GM06990 (cell line): ENCODE measurements at places on chromosomes 2 and 18.

DNA sequence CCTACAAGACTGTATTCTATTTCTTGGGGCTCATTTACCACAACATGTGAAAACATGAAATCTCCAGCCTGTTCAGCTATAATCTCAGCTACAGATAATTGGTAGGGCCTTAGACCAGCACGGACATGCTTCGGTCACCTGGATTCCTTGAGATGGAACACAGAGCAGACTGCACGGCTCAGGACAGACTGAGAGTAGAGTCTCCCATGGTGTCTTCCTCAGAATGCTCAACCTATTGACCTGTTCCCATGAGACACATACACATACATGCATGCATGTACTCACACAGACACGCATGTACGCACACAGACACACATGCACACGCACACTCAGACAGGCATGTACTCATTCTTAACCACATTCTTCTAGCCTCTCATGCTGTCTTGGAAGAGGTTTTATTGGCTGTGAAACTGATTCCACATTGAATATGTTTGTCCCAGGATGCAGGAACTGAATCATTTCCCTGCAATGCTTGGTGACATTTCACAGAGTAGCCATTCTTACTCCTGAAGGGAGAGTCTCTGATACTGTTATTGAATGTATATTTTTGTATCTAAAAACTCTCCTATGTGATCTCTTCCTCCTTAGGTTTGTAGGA is 23.5 kb upstream of the BZW1 start:
- DNase-seq: no peak

GRCh38 chr2:99430614-99431291 is 59.1 kb downstream of the REV1 start:
- DNase-seq: no peak

- peak; percentile 63 for DNase-seq
Measured at GRCh38 chr2:203578759-203579643, 43.9 kb upstream of the RAPH1 start.

GRCh38 chr2:196183172-196183473 is 11.7 kb upstream of the STK17B start:
- DNase-seq: no peak

GRCh38 chr18:42977982-42978637 is 137.4 kb downstream of the RIT2 start:
- DNase-seq: no peak

DNA sequence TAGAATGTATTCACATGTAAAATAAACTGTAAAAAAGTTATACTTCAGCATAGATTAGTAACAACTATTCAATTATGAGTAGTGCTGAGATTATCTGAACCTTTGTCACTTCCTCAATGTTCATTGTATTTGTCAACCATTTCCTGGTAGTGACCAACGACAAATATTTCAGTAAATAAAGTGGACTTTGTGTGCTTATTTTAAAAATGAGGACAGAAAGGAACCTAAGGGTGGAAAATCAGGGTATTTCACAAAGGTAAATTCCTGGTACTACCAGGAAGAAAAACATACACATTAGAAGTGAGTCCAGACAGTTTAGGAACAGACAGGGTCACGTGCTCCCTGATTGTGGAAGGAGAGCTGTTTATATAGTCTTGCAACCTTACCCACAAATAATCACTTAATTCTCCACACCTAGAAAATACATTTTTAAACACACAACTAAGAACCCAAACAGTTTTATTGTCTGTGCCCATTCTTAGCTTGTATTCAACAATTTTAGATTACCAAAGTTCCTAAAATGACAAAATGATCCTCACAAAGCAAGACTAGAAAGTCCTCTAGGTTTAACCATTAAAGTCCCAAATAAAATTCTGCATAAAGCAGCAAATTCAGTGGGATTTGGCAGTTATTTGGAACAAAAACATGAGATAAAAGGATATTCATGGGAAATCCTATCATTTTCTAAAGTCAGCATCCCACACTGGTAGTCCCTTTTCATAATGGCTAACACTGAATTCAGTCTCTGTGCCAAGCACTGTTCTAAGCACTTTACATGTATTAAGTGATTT is 28.2 kb downstream of the PELI1 start:
- DNase-seq: no peak

DNA sequence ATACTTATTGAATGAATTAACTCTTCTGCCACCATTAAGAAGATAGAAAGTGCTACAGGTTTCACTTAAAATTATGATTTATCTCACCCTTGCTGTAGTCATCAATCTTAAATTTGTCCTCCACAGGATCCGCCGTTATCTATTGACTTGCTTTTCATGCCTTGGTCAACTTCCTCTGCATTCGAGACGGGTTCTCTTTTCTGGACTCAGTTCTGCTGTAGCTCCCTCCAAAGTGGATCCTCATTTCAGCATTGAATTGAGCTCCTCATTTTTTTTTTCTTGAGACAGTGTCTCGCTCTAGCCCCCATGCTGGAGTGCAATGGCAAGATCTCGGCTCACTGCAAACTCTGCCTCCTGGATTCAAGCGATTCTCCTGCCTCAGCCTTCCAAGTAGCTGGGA is 27.6 kb downstream of the INPP5D start:
- no peak for DNase-seq

DNA sequence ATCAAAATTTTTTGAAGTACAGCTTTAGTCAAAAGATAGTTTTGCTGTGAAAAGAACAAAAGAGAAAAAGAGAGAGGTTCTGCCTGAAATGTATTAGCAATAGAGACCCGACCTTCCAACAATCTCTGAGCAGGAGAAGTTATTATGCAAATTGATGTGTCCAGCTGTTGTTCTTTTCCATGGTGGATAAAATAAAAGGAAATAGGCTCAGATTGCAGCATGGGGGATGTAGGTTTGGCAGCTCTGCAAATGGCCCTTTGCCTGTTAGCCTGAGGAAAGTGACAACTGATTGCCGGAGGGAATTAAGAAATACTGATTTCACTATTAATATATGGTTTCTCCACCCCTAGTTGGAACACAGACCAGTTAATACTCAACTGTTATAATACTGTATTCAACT is 1283.2 kb upstream of the NXPH2 start:
- no peak for DNase-seq

GRCh38 chr18:41504316-41504715 is 450.7 kb upstream of the PIK3C3 start:
- DNase-seq: no peak

DNA sequence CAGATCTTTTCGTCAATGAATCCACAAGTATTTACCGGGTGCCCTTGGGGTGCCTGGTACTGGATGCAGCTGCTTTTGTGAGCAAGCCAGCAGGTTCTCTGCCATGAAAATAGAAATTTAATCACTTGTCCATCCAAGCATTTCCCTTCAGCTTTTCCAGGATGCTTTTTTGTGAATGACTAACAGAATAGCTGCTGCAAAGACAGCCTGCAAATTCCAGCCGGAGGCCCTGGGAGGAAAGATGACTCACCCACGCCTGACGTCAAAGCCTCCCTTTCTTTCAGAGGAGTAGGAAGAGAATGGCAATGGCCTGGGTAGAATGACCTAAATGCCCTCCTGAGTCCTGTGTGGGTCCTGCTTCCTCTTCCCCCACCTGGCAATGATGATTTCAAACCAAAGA is 111.9 kb downstream of the AP1S3 start:
- DNase-seq: no peak

- no peak for DNase-seq
Measured at GRCh38 chr2:187989925-187990623, 301.6 kb upstream of the GULP1 start.
